ENCODE measurements at places on chromosomes 6 and 20. TPM values are rescaled to one million over a fixed set of nuclear protein-coding genes. Genes with fewer than 3 reads are reported as not detected.

Gene FAM184A
- 7.8 TPM for total RNA-seq

Gene RIPPLY2
- total RNA-seq, result 0.80 TPM

Gene AHCY
- 48.1 TPM for total RNA-seq

GRCh38 chr6:52984247-52984646, 10.8 kb downstream of the GSTA4 start:
- no peak for DNase-seq

GRCh38 chr6:76814496-76815458, 648.5 kb downstream of the HTR1B start:
- no peak for DNase-seq

GRCh38 chr6:161639772-161640171, 365.9 kb upstream of the AGPAT4 start:
- DNase-seq, result no peak
